Activated CD4-positive, CD25-positive, alpha-beta regulatory T cell treated with anti-CD3 and anti-CD28 coated beads, Interleukin-2, amount 50 U/mL, for 24 hours (primary cell): ENCODE measurements at places on chromosomes 12 and 14.
A peak's percentile ranks its signal among the peaks of the same experiment; 100 is the strongest.

DNA sequence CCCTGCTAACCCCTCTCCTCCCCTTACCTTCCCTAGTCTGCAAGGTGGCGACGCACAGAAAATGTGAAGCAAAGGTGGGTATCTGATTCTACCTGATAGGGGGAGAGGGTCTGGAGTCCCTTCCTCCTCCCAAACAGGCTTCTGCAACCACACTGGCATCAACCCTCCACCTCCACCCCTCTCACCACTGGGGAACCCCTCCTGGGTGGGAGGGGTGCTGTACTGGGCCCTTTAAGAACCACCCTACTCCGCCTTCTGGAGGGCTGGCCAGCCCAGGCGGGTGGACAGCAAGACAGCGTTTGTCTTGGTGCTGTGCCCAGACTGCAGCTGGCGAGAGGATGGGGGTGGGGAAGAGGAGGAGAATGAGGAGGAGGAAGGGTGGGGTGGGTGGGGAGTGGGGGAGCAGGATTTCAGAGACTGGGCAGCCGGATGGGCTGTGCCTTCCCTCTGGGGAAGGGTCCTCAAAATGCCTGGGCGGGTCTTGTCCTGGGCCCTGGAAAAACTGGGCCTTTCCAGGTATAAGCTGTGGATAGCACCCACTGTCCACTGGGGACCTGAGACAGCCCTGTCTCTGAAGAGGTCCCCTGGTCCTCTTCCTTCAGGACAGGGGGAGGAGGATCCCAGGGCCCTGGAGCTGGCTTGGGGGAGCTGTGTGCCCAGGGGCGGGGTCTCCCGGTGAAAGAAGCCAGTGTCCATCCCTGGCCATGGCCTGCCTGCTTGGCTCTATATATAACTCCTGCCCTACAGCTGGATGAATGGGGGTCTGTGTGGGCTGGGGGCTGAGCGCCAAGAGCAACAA lies 2.8 kb downstream of the TNS2 start:
- no peak for ATAC-seq

GRCh38 chr12:48379794-48380193 lies 29.1 kb upstream of the ZNF641 start:
- ATAC-seq, result no peak

DNA sequence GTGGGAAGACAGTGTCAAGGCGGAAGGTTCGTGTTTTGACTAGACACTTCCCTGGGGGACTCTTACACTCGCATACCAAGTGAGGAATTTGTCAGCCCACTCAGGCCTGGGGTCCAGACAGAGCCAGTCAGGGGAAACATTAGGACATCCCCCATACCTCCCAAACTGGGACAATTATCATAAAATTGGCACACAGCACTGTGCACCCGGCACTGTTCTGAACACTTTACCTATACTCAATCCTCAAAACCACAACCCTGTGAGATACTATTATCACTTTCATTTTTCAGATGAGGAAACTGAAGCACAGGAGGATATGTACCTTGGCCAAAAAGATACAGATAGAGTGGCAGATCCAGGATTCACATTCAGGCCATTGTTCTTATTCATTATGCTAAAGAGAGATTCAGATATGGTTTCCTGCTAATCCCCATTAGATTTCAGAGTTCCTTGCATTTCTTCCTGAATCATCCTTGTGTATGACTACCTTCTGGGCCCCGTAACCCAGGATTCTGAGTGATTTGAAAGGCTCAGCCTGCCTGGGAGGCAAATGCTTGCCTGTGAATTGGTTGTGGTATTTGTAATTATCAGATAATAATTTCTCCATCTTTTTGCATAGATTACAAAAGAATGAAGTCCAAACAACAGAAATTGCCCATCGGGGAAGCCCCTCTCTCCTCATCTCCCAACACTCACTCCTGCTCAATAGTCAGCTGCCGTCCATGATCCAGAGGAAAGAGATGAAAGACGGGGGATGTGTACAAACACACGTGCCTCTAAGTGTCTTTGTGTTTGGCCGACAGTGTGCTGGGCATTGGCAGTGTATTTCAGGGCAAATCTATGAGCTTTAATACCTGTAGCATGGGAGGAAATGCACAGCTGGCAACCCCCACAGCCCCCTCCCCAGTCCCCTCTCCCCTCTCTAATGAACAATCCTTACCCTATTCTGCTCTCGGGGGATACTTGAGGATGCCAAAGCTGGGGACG lies 4.6 kb downstream of the TAC3 start:
- peak; percentile 71 for ATAC-seq

DNA sequence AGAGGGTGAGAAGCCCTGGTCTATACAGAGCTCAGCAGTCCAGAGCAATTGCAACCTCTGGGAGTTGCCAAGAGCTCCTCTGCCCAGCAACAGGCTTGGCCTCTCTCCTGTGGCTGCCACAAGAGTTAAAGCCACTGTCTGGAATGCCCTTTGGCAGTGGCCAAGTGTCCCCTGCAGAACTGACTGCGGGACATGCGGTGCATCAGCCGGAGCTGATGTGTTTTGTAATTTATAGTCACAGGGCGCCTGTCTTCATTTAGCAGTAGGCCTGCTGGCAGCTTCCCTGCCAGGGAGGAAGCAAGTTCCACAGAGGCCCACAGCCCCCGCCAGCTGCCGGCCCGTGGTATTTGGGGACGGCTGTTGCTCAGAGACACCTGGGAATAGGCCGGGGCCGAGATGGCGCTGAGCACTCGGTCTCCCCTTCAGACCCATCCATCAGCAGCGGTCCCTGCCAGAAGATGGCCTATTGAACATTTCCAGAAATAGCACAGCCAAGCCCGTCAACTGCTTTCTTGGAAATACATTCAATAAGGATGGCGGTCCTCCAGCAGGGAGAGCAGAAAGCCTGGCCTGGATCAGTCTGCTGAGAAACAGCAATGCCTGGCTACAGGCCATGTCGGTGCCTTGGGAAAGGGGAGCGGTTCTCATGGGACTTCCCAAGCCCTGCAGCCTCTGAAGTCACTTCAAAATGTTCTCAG lies 217.4 kb downstream of the CRADD start:
- no peak for ATAC-seq

DNA sequence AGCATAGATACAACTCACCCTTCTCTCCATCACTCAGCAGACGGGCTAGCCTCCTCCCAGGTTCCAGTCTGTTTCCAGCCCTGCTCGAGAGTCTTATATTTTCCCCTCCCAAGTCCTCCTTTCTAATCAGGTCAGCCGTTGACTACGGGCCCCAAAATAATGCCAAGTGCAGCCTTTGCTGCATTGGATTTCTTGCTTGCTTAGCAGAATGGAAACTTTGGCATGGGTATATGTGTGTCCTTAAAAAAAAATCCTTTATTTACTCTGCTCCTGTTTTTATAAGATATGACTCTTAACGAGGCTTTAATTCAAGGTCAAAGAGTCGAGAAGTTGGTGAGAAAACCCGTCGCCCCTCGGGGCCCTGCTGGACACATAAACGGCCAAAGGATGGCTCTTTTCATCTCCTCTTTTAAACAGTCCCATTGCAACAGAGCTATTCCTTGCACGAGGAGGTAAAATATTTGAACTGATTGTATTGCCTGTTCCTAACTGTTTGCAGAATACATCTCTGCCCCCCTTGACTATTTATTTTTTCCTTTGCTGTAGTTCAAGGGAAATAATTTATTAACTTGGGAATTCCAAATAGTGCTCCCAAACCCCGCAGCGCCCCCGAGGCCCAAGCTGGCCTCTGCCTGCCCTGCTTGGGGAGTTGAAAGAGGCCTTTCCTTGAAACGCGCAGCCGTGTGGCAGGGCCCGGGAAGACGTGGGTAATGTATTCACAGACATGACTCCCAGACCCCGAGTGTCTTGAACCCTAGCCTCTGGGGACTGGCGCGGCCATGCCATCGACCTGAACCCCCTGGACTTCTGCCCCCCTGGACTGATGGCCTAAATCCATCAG lies 156.5 kb upstream of the MYL2 start:
- no peak for ATAC-seq

GRCh38 chr14:64992328-64992885 lies 5.7 kb downstream of the FNTB start:
- ATAC-seq, result no peak

DNA sequence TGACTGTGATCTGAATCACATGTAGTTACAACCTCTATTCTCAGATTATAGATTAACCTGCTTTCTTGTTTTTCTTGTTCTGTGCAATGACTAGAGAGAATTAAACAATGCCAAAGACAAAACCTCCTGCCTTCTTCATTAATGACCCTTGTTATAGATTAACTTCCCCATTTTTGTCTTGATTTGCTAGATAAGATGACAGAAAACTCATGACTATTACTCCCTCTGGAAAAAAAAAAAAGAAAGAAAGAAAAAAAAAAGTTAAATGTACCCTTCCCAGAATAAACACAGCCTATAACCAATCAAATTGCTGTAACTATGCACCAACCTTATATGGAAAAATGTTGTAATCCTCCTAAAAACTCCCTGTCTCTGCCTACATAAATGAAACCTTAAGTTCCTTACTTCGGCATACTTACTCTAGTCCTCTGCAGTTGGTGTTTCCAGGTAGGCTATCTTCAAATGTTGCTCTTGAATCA lies 41.1 kb upstream of the PCED1B start:
- no peak for ATAC-seq

GRCh38 chr14:54440037-54440436 lies 1.1 kb downstream of the CNIH1 start:
- no peak for ATAC-seq

DNA sequence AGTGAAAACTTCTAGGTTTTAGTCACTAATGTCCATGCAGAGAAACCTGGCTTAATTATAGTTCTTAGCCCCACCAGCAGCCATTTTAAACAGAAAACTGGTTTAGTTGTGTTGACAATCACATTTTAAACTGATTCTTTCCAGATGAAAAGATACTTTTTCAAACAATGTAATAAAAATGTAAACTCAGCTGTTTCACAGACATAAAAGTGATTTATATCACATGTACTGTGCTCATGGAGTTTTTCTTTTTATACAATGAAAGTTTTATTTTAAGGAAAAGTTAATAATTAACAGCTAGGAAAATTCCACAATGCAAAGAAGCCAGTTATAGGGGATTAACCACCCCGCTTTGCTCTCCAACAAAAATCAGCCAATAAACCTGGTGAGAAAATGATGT lies 129.7 kb downstream of the PAX9 start:
- no peak for ATAC-seq

DNA sequence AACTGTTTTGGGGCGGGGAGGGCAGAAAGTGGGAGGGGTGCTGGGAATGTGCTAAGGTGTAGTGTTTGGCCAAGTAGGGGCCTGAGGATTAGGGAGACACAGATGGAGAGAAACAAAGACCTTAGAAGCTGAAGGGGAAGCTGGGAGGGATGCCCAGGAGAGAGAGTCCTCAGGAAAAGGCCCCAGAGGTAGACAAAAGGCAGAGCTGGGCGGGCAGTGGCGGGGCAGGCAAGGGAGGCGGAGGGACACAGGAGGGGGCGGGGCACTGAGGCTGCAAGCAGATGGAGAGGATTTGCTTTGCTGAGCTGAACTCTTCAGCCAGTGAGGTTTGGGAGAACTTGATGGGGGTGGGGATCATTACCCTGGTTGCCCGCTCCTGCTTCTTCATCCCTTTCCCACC lies 2.8 kb downstream of the PTMS start:
- ATAC-seq, result no peak

DNA sequence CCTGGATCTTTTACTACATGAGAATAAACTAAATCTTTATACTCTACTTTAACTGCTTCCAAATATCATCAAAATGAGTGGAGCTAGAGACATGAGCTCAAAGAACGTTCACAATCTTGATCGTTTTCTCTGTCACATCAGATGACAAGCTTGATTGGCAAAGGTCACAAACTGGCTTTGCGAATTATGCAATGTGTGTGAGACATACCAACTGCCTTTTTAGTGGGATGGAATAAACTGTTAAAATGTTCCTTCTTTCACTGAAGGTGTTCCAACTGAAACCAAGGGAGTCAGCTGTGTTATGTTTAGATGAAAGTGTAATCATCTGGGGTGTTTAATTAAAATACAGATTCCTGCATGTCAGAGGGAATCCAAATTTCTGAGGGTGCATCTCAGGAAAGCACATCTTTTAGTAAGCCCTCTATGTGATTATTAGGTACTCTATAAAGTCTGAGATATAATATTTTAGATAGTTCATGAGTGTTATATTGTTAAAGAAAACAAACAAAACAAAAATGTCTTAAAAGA lies 21.9 kb downstream of the KITLG start:
- ATAC-seq, result no peak

GRCh38 chr12:124380796-124381455 lies 86.0 kb downstream of the RFLNA start:
- ATAC-seq, result no peak

DNA sequence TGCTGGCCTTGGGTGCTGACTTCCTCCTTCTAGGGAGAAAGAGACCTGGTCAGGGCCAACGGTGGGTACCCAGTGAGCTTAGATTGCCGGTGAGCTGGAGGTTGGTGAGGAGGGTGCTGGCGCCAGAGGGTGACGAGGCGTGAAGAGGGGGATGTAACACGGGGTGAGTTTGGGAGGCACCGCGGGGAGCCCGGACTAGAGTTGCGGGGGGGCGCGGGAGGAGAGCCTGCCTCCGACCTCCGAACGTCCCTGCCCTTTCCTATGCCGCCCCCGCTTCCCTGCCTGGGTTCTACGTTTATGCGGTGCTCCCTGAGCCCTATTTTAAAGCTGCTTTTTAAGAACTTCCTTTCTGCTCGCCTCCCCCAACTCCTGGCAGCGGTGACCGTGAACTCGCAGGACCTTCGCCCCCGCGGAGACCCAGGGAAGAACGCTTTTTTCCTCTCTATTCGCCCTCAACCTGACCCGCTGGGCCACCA lies 18.6 kb downstream of the OR6S1 start:
- no peak for ATAC-seq

DNA sequence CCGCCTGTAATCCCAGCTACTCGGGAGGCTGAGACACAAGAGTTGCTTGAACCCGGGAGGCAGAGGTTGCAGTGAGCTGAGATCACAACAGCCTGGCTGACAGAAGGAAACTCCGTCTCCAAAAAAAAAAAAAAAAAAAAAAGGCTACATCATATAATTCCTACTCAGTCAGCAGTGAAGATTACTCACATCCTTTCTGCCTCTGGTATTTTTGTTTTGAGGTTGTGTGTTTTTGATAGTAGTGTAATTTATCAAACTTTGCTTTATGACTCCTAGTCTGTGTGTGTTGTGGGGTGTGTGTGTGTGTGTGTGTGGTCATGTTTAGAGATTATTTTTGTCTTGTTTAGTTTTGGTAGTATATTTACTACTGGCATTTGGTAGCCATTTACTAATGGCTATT lies 29.8 kb upstream of the DLGAP5 start:
- ATAC-seq, result peak; percentile 43

GRCh38 chr14:94770251-94770749 lies 387 bp upstream of the GSC start:
- no peak for ATAC-seq
